ENCODE measurements at places on chromosomes 5 and 9.

GRCh38 chr9:69168709-69169217 lies 5.3 kb upstream of the TJP2 start:
- DNase-seq = no peak

DNA sequence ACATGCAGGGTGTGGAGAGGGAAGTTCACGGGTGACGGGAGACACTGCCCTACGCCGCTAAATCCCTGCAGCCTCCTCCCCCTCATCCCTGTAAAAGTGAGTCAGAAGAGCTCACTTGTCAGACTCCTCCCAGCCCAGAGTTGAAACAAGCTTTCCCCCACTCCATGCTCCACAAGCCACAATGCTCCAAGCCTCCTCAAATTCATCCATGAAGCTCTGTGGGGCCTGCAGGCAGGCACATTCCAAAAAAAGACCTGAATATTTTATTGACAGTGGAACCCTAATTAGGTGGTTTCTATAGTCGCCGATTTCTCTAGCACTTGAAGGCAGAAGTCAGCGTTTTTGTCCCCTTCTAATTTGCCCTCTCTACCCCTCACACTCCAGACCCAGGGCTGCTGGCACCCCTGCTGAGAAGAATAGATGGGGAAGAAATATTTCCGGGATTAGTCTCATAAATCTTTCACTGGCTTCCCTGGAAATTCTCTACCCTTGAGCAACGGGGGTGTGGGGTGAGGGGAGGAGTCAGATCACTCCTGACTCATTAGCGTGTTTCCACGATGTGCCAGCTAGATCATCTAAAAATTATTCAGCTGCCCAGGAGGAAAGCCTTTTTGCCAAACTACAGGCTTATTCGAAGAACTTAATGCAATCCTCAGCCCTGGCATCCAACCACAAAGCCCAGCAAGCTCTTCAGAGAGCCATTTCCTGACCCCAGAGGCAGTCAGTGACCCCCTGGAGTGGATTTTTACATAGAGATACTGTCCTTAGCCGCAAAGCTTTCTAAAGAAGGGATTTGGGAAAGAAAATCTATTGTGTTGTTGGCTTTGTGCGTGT lies 97.1 kb downstream of the ENC1 start:
- no peak for DNase-seq

GRCh38 chr5:78903861-78904260 lies 81.2 kb downstream of the ARSB start:
- no peak for DNase-seq

GRCh38 chr5:177353093-177353492 lies 1.6 kb upstream of the LMAN2 start:
- no peak for DNase-seq

- DNase-seq = no peak
These were observed 810.9 kb upstream of the ACO1 start for GRCh38 chr9:31573561-31573960.
